Mesenchymal stem cell (in vitro differentiated cells and primary cell): ENCODE measurements at places on chromosomes 5 and 9.

GRCh38 chr5:146306838-146307237 lies 31.8 kb upstream of the POU4F3 start:
- DNase-seq: no peak

DNA sequence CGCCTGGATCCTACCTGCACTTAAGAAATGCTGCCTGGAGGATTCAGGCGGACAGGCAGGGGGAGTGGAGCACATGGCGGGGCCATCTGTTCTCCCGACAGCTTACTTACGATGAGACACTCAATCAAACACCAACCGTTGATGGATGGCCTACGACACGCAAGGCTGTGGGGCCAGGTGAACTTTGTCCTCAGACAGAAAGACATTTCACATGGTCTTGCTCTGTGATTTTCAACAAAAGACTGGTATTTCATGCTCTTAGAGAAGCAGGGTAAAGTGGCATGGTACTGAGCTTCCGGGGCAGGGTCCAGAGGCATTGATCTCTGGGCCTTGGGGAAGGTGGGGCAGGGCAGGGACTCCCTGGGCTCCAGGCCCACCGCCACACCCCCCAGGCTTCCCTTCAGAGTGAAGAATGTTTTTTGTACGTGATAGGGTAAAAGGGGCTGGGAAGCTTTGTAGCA lies 9.1 kb upstream of the OLFM1 start:
- no peak for DNase-seq

GRCh38 chr9:111443454-111443853 lies 40.7 kb downstream of the ECPAS start:
- no peak for DNase-seq

DNA sequence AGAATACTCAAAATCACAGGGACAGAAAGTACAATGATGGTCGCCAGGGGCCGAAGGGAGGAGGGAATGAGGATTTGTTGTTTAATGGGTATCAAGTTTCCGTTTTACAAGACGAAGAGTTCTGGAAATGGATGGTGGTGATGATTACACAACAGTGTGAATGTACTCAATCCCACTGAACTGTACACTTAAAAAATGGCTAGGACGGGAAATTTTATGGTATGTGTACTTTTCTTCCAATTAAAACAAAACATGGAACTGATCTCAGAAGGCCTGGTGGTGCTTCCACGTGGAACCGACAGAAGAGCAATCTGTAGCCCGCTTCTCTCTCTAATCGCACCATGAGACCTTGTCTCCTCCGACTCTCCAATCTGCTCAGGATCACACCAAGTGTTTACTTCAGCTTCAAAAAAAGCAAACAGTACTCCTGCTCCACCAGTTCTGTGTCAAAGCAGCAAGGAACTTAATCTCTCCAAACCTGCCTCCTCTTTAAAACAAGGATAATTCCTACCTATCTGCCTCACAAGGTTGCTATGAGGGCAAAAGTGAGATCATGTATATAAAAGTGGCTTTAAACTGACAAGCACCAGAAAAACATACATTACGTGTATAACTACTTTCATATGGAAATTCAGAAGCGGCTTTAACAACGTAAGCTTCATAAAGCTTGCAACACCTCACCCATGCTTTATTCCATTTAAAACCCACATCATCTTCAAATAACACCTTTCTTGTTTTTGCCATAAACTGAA lies 2.1 kb downstream of the ECPAS start:
- DNase-seq: peak; percentile 81

DNA sequence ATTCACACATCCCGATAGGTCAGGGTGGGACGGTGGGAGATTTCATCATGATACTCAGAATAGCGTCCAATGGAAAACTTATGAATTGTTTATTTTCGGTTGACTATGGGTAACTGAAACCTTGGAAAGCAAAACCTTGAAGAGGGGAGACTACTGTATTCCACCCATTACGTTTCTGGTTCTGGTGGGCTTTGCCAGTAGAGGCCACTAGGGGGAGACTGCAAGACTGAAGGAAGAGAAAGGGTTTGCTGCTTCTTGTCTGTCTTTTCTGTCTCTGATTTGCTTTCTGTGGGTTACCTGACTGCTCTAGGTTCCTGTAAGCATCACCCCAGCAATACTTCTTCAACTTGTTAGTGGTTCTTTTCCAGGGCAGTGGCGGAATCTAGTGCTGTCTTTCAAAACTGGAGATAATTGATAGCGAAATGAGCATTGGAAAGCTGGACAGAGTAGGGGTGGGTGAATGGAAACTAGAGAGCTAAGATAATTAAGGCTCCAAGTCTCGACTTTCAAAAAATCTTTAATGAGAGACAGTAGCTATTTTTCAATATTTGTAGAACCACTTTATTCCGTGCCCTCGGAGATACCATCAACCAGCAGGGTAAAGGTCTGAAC lies 27.0 kb downstream of the GRIN3A start:
- DNase-seq: no peak

DNA sequence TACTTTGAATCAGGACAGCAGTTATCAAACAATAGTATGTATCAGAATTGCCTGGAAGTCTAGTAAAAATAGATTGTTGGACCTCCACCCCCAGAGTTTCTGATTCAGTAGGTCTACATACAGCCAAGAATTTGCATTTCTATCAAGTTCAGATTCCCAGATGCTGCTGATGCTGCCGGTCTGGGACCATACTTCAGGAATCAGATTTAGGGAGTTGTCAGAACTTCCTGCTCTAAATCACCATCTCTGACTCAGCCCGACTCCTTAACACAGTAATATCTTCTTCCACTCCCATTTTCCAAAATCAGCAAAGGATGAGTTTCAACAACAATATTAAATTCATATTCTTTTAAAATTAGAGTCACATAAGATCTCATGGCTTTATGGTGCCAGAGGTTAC lies 227.2 kb upstream of the TMEM161B start:
- DNase-seq: no peak

DNA sequence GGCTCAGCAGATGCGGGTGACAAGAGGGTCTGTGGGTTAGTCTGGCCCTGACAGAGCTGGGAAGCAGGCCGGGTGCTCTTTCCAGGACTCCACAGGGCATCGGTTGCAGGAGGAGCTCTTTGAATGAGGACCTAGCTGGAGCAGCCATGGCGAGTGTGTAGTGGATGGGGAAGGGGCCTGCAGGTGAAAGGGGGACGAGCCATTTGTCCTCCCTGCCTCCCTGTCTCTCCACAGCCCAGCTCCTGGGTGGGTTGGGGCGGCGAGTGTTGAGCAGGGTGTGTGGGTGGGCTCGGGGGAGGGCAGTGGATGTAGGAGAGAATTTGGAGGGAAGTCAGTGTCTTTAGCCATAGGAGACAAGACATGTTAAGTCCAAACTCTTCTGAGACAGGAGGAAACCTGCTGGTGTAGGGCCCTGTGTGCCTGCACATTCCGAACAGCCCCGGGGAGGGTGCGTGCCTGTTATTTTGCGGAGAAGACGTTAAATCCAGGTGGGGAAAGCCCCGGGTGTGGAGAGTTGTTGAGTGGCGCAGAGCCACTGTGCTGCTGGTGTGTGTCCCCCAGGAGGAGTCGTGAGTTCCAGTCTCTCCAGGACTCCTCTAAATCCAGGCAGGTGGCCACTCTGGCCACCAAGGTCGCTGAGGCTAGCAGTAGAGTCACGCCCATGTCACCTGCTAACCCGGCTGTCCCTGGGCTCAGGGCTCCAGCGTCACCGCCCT lies 73.6 kb downstream of the PSMB7 start:
- no peak for DNase-seq

DNA sequence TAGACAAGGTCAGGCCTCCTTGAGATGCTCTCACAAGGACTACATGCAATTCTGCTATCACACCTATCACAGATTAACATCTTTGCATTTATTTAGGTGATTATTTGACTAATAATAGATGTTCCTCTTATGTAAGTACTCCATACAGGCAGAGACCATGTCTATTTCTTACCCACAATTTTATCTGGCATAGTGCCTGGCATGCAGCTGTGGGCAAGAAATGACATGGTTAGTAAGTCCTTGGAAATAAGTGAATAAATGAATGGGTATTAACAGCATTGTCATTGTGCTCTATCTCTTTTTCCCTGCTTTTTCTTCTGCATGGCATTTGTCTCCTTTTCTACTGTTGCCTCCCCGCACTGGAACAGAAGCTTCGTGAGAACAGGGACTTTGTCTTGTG lies 49.4 kb downstream of the SLC22A5 start:
- DNase-seq: no peak

DNA sequence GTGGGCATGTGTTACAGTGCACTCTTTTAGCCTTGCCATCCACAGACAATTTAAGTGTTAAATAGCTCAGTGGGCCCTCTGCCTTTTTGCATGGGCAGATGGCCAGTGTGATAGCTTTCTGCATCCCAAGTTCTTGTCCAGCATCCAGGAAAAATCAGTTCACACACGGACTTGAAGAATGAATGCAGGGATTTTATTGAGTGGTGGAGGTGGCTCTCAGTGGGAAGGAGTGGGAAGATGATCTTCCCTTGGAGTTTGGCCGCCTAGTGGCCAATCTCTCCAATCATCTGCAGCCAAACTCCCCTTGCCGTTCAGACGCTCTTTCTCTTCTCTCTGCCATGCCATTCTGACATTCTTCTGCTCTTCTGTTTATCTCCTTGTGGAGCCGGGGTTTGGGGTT lies 322.4 kb upstream of the GRAMD2B start:
- no peak for DNase-seq
